ENCODE measurements at places on chromosomes 2 and 18.

DNA sequence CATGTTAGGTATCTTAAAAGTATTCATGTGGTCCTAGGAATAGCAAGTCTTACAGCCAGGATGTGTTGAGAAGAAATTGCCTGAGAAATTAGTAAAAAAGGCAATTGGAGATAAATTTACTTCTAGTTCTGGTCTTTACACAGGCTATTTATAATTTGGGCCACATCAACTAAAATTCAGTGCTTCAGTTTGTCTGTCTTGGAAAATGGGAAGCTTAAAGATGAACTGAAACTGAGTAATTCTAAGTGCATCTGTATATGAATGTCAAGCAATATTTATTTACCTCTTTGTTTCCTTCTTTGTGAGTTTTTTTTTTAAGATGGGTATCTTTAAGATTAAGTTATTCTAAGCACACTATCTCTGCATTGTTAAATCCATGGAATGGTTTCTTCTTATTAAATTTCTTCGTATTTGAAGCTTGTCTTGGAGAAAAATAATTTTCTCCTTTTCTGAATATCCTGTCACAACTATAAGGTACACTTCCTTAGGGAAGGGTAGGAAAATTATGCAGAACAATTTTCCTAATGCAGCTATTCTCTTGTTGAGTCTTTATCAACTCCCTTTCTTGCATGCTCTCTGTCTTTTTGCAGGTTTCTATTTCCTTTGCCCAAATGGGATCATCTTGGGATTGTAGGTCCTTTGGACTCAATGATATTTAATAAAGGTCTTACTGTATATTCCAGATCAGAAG is 39.7 kb upstream of the MMADHC start:
- no peak for DNase-seq

GRCh38 chr2:190587106-190587505 is 52.6 kb upstream of the NEMP2 start:
- DNase-seq: no peak

DNA sequence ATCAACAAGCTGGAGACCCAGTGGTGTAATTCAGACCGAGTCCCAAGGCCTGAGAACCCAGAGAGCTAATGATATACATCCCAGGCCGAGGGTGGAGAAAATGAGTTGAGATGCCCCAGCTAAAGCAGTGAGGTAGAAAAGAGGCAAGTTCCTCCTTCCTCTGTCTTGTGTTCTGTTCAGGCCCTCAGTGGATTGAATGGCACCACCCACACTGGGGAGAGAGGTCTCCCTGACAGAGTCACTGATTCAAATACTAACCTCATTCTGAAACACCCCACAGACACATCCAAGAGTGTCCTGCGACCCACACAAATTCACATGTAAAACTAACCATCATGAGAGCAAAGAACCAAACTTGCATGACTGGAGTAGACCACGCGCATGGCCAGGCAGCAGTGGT is 215.3 kb downstream of the ANAPC1 start:
- DNase-seq: no peak

- DNase-seq: no peak
Observed at GRCh38 chr2:217616936-217617335, 385.9 kb downstream of the TNS1 start.

GRCh38 chr2:158655628-158656027 is 139.5 kb upstream of the DAPL1 start:
- DNase-seq: no peak

- no peak for DNase-seq
Observed at GRCh38 chr18:36895606-36896005, 66.7 kb downstream of the KIAA1328 start.

GRCh38 chr2:229249536-229249935 is 21.6 kb downstream of the PID1 start:
- no peak for DNase-seq

- DNase-seq: no peak
Observed at GRCh38 chr2:201186982-201187381, 4.0 kb downstream of the CASP10 start.

- no peak for DNase-seq
Observed at GRCh38 chr18:51890762-51891161, 449.2 kb upstream of the DCC start.

GRCh38 chr2:176272870-176273459 is 3.7 kb downstream of the MTX2 start:
- DNase-seq: no peak

GRCh38 chr2:10344105-10345066 is 41.7 kb downstream of the HPCAL1 start:
- DNase-seq: no peak

GRCh38 chr2:144937910-144938709 is 418.2 kb upstream of the ZEB2 start:
- no peak for DNase-seq

GRCh38 chr2:196165016-196165415 is 6.4 kb downstream of the STK17B start:
- no peak for DNase-seq

DNA sequence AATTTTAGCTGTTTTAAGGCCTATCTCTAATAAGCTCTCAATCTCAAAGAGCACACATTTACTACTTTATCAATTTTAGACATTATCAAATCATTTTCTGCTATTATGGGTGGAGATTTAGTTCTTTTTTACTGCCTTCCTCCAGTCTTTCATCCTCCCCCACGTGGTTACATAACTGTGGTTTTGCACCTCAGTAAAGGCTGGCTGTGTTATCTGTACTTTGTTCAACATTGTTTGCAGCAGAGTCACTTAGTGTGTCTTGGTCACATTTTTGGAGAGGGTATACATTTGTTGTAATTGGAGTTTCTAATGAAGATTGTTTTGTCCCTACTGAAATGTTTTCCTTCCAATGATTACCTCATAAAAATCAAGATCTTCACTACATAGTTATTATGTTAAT is 549.6 kb upstream of the CELF4 start:
- no peak for DNase-seq

- no peak for DNase-seq
Observed at GRCh38 chr2:88077080-88077479, 9.5 kb downstream of the SMYD1 start.

- DNase-seq: no peak
Observed at GRCh38 chr2:132732694-132733093, 62.7 kb upstream of the LYPD1 start.

DNA sequence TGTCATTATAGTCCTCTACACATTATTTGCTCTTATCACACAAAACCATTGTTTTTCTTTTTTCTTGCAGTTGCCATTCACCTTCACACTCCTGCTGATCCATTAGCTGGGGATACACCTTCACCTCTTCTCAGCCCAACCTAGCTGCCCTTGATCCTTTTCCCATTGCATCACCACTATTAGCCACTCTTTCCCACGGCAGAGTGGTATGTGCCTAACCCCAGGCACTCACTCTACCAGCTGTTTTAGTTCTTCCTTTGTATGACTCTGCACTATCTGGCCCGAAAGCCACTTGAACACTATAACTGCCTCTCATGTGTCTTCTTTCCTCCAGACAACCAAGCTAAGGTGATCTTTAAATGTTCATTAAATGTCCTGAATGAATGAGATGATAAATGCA is 145.4 kb upstream of the PIK3C3 start:
- no peak for DNase-seq

DNA sequence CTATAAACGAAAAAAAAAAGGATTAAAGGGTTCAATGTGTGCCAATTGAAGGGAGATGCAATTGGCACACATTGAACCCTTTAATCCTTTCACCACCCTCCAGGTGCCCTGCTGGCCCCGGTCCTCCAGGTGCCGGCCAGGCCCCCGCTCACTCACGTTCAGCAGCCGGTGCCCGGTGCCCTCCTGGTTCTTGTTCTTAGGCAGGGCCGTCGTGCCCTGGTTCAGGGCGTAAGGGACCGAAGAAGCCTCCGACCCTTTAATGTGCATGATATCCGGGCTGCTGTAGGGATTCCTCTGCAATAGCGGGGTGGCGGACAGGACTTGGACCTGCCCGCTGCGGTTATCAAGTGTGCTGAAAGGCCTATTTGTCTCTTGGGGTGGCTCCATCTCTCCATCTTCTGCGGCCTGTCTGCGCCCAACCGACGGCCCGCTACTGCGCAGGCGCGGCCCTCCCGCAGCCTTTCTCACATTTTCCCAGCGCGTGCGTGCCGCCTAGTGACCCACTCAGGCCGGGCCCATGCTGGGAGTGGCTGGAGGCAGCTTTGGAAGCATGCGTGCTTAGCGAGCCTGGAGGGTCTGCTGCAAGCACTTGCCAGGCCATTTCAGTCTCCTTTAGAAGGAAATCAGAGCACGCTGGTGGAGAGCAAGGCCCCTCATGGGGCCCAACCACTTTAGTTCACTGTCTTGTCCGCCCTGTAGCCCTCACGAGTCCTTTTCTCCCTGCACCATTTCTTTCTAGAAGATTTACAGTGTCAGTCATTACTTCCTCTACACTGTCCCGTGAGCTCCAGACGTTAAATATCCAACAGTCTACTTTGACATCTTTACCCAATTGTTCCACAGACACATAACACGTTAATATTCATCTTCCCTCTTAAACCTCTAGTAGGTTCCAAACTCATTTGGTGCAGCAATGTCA is 24.3 kb downstream of the TMEM237 start:
- DNase-seq: no peak

GRCh38 chr2:44299635-44300034 is 24.4 kb downstream of the SLC3A1 start:
- DNase-seq: no peak

DNA sequence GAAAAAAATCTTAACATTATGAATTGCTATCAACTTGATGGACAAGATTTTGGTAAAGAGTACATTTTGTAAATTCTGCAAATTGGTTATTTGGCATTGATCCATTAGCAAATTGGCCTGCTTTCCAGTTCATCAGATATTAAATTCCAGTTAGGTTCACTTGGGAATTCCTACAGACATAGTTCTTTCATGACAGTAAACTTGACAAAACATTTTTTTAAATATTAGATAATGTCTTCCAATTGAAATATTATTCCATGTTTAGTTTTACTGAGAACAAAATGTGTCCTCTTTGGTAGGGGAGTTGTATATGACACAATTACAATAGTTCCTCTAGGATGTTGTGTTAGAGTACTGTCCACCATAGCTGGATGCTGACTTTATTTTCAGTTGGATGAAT is 141.9 kb downstream of the LCLAT1 start:
- no peak for DNase-seq

DNA sequence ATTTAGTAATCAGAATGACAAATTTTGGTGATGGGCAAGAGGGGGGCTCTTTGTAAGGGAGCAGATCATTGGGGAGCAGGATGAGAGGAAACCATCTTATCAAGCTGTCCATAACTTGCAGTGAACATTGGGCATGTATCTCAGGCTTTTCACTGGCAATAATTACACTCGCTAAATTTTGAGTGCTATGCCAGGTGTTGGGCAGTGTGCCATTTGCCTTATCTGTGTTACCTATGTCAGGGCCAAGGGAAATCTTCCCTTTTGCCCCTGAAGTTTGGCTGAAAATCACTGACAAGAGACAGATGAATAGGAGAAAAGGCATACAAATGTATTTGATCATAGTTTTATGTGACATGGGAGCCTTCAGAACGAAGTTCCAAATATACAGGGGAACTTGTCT is 39.0 kb downstream of the NOSTRIN start:
- DNase-seq: no peak

GRCh38 chr2:120985997-120986651 is 250.5 kb downstream of the GLI2 start:
- no peak for DNase-seq

DNA sequence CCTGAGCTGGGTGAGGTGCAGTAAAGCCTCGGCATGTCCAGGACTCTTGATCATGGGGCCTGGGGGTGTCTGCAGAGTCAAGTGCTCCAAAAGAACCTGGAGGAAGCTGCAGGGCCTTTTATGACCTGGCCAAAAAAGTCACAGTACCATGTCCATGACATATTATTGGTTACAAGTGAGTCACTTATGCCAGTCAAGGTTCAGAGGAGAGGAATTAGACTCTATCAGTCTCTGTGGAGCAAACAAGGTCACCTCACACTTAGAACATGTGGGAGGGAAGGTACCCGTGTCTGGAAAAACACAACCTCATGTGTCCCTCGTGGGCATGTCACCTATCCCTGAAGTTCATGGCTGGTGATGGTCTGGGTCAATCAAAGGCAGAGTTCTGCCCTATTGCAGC is 465.7 kb downstream of the FBXO15 start:
- DNase-seq: no peak

GRCh38 chr2:29042561-29043075 is 31.7 kb downstream of the PCARE start:
- DNase-seq: no peak

- no peak for DNase-seq
Observed at GRCh38 chr2:28607730-28608499, 112.1 kb downstream of the PLB1 start.

GRCh38 chr2:201313362-201313761 is 43.8 kb downstream of the FLACC1 start:
- DNase-seq: no peak

- DNase-seq: no peak
Observed at GRCh38 chr2:142217804-142218203, 87.0 kb upstream of the LRP1B start.

- DNase-seq: no peak
Observed at GRCh38 chr2:12176623-12177454, 430.4 kb downstream of the LPIN1 start.

GRCh38 chr18:24436939-24437338 is 10.5 kb downstream of the IMPACT start:
- DNase-seq: no peak

DNA sequence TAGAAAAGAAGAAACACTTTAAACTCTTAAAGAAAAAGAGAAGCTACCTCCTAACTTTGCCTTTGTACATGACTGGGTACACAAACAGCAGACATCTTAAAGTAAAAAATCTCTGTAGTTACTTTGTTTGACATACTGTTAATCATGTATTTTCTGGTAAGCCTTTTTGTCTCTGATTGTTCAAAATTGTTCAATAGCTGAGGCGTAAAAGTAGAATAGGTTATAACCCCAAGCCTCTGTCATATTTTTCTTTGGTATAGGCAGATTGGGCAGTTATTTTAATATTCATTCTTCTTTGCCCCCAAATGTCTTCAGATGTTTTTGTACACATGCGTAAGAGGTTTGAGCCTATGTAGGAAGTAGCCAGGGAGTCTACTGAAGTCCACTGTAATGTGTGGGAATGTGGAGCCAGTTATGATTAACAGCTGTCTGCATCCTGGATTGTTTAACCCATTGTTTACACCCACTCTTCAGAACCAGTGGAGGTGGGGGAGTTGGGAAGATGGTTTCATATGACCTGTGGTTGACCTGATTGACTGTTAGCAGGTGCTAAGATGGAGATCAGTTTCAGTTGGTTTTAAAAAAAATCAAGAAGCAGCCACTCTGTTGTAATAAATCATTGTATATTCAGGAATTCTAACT is 150.5 kb downstream of the TANC1 start:
- DNase-seq: no peak

DNA sequence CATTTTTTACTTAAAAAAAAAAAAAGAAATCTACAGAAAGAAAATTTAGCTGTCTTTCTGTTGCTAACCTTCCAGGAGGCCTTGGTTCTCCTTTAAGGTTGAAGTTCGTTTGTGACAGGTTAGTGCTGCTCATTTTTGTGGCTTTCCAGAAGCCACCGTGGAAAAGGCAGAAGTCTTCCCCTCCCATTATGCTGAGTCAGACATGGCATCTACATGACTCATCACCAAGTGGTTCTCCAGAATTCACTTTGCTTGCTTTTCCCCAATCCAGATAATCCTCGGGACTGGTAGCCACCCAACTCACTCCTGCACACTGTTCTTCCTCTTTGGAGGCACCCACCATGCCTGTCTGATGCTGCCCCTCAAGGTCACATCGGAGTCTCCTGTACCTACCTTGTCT is 228.7 kb downstream of the PIK3C3 start:
- no peak for DNase-seq
